ENCODE measurements at places on chromosomes 3 and 15.

- peak; percentile 7 for DNase-seq
These were observed 77.3 kb downstream of the CEP152 start for GRCh38 chr15:48733615-48734014.

DNA sequence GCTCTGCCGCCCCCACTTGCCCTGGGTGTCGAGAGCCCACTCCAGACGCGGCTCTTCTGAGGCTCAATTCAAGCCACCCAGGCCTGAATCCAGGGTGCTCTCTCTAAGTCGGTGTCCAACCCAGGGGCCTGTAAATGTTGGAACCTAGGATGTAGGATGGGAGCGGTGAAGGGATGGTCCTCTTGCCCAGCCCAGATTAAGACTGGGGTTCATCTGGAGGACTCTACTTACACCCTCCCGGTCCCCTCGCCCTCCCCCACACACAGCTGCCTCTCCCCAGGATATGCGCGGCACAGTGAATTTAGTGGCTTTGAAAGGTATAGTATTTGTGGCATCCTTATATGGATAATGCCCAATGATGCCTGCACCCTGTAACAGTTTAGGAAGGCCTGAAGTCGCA is 822 bp upstream of the FBN1 start:
- DNase-seq: no peak

DNA sequence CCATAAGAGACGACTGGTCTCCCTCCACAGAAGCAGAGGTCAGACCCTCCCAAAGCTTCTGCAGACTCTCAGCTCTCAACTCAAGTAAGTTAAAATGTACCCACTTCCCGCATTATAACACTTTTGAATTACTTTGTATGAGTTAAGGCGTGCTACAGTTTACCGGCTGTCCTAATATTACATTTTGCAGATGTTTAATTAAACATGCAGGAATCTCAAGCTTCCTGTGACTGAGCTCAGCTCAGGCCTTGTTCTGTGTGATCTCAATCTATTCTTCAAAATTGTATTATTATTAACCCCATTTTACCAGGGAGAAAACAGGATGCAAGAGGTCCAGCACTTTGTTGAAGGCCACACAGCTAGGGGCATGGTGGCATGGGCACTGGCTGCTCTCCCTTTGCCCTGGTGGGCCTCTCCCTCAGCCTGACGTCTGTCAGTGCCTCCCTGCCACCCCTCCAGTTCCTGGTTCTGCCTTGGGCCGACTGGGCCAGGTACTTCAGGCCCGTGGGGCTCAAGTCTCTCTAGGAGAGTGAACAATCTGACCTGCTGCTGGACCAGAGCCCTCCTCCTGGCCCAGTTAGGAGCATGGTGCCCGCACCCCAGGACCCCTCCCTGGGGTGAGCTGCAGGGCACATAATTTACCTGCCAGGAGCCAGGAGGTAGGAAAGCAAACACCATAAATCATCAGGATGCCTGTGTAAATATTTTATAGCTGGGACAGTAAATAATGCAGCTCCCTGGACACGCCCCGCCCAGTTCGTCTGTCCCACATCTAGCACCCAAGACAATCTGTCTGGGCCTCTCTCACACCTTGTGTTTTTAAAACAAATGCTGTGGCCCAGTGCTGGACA is 14.9 kb upstream of the RFT1 start:
- DNase-seq: no peak

DNA sequence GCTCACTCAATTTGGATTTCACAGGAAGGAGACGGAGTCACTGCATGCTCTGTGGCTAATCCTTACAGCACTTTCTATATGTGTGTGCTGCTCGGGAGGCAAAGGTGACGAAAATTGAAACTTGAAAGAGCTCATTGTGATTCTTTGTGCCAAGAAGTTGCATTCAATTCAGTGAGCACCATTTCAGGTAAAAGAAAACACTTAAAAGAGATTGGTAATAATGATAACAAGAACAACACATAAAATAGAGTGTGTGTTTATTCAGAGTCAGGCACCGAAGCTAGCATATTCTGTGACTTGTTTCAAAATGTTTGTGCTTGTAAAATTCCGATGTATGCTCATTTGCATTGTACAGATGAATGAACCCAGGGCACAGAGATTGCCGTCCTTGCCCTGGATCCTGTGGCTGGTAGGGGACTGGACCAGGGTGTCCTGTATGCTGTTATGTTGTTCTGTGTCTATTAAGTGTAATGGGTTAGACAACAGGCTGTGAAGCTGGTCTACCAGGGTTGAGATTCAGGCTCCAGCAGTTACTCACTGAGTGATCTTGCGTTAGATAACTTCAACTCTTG is 193.3 kb upstream of the PROK2 start:
- DNase-seq: no peak

- peak; percentile 11 for DNase-seq
These were observed 336.2 kb upstream of the TPM1 start for GRCh38 chr15:62706317-62706716.

- peak; percentile 60 for DNase-seq
These were observed 58.7 kb upstream of the MYRIP start for GRCh38 chr3:39750712-39751111.

- no peak for DNase-seq
These were observed 740.5 kb downstream of the ROBO2 start for GRCh38 chr3:77780278-77780996.

- DNase-seq: no peak
These were observed 34.9 kb downstream of the CYP19A1 start for GRCh38 chr15:51303462-51303980.

- DNase-seq: no peak
These were observed 476.9 kb downstream of the NR2F2 start for GRCh38 chr15:96807361-96807760.

DNA sequence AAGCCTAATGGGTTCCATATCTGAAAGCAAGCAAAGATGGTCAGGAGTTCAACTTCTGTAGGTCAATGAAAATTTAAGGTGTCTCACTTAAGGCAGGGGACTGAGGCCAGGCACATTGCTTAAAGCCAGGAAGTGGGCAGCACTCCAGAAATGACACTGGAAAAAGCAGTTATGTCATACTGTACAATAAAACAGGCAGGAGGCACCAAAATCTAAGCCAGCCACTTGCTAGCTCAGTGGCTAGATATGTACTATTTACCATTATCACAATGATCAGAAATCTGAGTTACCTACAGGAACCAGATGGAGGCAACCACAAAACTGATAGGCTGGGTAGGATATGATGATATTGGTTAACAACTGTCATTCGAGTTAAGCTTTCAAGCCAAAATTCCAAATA is 57.3 kb downstream of the FRMD5 start:
- DNase-seq: peak; percentile 66

DNA sequence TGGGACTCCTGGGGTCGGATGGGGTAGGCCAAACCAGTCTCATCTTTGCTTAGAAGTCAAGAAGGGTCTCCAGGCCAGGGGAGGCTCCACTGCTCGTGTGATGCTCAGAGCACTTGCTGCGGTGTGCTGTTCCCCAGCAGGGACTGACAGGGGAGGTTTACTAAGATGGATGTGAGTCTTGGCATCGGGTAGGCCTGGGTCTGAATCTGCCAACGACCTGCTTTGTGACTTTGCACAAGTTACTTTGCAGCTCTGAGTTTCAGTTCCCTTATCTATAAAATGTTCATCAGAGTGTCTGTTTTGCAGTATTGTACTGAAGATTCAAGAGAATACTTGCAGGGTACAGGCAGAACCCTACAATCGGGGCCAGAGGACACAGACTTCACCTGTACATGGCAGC is 17.3 kb upstream of the CDCP1 start:
- DNase-seq: no peak

DNA sequence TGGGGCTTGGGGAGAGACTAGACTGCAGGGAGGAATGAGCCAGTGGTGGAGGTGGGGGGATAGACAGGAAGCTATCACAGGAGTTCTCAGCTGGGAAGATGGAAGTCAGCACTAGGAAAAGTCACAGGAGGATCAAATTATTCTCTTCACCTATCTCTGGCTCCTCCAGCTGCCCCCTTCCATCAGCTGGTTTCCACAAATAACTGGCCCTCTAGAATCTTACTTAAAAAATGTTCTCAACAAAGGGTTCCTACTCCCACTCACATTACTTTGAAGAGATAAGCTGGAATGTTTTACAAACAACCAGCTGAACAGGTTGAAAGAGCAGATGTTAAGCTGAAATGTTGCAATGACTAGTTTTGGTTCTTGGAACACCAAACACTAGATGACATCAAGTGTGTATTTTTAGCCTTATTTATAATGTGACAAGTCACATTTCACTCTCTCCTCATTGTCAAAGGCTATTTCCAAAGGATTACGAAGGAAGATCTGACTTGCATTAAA is 102.7 kb upstream of the AADACL2 start:
- DNase-seq: peak; percentile 79

GRCh38 chr3:177665122-177665808 is 468.0 kb upstream of the TBL1XR1 start:
- no peak for DNase-seq

- DNase-seq: no peak
These were observed 28.4 kb downstream of the IGF1R start for GRCh38 chr15:98676586-98677270.

DNA sequence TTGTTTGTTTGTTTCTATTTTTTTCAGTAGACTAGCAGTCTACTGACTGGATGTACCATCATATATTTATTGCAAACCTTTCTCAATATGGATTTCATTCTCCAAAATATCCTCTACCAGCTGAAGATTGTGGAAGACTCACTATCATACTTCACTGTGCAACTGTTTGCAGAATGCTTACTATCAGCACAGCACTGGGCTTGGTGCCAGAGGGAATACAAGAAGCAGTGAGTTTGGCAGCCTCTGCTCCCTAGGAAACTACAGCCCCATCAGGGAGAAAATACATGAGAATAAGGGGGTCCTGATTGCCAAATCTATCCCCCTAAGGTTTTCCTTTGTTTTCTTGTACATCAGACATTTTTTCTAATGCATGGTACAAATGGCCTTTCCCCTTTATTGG is 27.5 kb downstream of the AQP9 start:
- no peak for DNase-seq

- peak; percentile 55 for DNase-seq
These were observed 54.0 kb downstream of the TAFA4 start for GRCh38 chr3:68878322-68878721.

DNA sequence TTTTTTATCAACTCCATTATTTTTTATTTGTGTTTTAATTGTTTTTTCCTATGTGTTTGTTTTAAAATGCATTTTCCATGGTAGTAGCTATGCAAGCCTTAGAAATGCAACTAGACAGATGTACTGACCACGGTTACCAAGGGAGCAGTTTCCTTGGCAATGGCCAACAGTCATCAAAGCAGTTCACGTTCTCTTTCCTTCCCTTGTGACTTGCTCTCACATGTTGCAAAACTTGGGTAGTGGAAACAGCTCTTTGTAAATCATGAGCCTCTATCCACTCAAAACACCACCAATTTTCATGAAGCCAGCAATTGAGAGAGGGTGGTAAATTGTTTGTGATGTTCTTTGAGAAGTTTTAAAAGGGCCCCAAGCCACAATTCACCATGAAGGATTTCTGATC is 499.4 kb upstream of the MDFIC2 start:
- DNase-seq: no peak

DNA sequence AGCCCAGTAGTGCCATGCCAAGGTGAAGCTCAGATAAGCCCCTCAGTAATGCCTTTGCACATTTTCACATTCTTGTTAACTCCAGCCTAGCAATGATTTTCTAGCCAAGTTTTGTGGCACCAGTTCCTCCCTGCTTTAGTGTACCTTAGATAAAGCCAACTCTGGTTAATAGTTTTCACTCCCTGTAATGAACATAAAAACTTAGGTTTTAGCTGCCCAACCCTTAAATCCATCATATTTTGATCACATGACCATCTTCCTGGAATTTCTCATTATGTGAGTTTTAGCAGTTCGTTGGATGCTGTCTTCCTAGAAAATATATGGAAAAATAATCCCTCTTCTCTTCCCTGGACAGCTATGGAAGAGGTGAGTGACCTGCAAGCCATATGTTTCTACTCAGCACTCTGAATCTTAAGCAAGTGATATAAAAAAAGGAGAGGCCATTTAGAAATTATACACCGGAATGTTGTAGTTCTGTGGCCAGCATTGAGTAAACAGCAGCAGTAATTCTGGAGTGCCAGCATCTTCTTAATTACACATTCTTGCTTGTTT is 62.2 kb upstream of the P2RY1 start:
- DNase-seq: no peak

DNA sequence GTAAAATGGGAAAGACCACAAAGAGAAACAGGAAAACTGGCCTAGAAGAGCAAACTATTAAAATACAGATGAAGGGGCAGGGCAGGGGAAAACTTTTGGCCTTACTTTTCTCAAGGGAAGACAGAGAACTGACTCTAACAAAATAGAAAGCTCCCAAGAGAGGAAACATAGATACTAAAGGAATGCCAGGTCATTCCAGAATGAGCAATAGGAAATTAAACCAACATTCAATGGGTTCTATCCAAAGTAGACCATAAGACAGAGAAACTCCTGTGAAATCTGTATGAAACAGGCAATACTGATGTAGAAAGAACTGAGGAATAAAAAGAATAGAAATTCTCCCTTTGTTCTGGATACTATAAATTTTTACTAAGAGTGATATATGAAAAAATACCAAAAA is 491.8 kb downstream of the MECOM start:
- DNase-seq: no peak

DNA sequence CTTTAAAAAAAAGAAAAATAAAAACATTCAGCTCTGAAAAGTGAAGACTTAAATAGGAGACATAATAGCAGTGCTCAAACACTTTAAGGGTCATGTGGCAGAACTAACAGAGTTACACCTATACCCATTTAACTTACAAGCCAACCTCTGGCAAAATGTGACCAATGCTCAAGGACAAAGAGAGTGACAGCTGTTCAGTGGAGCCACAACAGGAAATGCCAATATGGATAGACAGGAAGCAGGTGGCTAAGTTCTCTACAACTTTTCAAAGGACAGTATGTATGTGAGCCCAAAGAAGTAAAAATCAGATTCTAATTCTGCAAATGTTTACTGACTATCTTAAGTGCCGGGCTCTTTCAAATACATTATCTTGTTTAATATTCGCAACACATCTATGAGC is 3.4 kb downstream of the TMCC1 start:
- DNase-seq: peak; percentile 68

DNA sequence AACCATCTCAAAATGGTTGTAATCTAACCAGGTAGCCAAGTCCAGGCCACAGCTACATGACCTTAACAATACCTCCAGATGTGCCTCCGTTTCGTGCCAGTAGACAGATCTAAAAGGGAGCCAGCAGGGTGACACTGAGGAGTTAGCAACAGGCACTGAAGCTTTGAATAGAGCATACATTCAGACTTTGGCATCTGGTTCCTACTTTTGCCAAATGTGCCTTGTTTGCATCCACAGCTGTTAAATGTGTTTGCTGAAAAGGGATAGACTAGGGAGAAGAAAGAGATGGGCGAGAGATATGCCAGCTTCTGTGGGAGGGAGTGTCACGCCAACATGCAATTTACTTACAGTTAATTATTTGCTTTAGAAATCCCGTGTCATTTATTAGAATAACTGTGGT is 1433.9 kb upstream of the CADM2 start:
- no peak for DNase-seq

DNA sequence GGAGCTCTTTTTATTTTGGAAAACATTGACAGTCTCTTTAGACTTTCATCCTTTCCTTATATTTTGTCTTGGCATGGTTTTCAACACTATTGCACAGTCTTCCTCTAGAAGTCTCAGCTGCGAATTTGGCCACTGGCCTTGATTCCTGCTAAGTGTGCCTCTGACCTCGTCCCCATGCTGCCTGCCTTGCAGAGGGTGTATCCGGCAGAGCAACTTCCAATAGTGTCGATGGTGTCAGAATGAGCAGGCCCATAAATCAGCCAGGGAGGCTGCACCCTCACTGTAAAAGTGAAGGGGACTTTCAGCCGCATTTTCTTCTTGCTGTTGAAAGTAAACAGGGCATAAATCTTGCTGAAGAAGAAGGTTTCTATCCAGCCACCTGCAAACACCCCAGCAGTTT is 336.7 kb upstream of the TRIM42 start:
- no peak for DNase-seq
